ENCODE measurements at places on chromosomes 6 and 20. TPM values are rescaled to one million over a fixed set of nuclear protein-coding genes. Genes with fewer than 3 reads are reported as not detected.

SCGN gene
- not detected for total RNA-seq

- DNase-seq = no peak
These were observed 15.0 kb upstream of the MAFB start for GRCh38 chr20:40703975-40704530.

SLC24A3 gene
- total RNA-seq = 0.11 TPM

GRCh38 chr20:38617011-38617829, 15.6 kb downstream of the ARHGAP40 start:
- no peak for DNase-seq

PKHD1 gene
- total RNA-seq = not detected

DNA sequence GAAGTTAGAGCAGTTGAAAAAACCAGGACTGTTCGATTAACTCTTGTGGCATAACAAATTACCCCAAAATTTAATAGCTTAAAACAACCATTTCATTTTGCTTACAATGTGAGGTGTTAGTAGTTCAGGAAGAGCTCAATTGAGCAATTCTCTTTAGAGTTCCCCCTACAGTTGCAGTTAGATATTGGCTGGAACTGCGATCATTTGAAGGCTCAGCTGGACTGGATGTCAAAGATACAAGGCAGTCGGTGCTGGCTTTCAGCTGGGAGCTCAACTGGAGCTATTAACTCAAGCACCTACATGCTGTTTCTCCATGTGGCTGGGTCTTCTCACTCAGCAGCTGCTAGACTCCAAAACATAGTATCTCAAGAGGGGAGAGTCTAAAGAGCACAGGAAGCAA, 96.0 kb upstream of the LOC128125822 start:
- DNase-seq = no peak

DNA sequence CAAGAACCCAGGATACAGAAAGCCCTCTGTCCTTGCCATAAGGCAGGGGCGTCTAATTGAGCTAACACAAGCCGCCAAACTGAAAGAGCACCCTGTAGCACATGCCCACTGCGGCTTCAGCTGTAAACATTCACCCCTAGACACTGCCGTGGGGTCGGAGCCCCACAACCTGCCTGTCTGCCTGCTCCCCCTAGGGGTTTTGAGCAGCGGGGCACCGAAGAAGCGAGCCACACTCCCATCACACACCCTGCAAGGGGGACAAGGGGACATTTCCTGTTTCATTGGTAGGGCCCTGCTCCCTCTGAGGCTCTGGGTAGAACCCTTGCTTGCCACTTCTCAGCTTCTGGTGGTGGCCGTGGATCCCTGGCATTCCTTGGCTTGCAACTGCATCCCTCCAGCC, 45.2 kb upstream of the BCLAF1 start:
- no peak for DNase-seq

GRCh38 chr6:133392641-133393040, 151.5 kb downstream of the EYA4 start:
- DNase-seq = no peak

GRCh38 chr6:99512033-99512432, 3.2 kb downstream of the USP45 start:
- no peak for DNase-seq

DNA sequence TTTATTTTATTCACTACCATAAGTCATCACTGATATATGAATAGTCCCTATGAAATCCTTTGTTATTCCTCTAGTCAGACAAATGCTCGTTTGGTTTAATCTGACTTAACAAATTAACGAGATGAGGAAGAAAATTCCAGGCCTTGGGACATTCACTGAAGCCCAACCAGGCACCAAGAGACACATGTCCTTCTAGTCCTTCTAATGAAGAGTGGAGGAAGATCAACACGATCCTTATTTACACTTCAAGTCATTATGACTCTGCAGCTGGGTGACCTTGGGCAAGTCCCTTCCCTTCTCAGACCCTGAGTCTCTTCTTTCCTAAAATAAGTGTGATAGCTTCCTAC, 117.5 kb downstream of the CEBPB start:
- DNase-seq = no peak

GRCh38 chr6:164274493-164274892, 860.0 kb downstream of the QKI start:
- no peak for DNase-seq

DUSP22 gene
- 29.7 TPM for total RNA-seq

TGM3 gene
- total RNA-seq = not detected

GATA5 gene
- not detected for total RNA-seq

- DNase-seq = peak; percentile 81
These were observed 87.8 kb upstream of the ARMC2 start for GRCh38 chr6:108760126-108761050.

DNA sequence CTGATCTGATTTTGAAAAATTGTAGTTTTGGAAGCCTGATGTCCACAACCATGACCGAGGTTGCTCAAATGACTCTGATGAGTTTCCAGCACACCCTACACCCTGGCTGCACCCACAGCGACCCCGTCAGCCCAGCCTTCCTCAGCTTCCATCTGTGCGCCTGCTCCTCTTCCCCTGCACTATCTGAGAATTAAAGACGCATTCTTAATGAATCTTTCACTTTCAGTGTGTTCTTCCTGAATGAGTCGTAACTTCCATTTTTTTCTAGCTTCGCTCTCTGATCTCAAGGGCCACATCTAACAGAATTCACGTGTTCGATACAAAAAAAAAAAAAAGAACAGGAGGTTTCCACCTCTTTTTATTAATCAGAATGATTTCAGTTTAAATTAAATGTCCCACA, 21.3 kb upstream of the RREB1 start:
- no peak for DNase-seq

GRCh38 chr6:97129106-97129505, 153.9 kb downstream of the MMS22L start:
- DNase-seq = no peak

RRBP1 gene
- total RNA-seq = 312 TPM

DNA sequence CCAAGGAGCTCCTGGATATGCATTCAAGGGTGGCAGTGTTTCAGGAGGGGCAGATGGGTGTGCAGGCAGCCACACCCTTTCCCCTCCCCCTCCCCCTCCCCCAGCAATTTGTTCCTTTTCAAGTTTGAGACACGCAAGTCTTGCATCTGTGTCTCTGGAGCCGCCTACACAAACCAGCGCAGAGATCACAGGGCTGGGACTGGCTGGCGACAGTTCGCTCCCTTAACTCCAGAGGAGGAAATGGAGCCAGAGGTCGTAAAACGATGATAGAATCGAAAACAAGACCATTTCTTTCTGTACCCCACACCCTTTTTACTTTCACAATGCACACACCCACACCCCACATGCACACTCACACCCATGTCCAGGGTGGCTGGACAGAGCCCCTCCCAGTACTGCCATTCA, 163.1 kb downstream of the LY86 start:
- no peak for DNase-seq

GRCh38 chr20:50594591-50595432, 84.6 kb downstream of the PTPN1 start:
- no peak for DNase-seq

DNA sequence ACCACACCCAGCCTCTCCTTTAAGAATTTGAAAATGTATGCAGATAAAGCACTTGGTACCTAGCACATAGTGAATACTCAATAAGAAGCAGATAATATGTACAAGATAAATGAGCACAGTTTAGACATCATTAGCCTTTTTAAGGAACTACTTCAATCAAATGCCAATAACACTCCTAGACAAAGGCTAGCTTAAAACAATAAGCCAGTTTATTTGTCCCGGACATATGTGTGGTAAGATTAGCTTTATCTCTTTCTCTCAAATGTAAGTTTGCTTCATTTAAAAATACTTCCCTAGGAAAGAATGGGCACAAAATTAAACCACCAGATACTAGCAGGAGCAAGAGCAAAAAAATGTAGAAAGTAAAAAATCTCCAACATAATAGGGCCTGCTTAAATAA, 73.8 kb downstream of the MAP3K5 start:
- DNase-seq = no peak

DNA sequence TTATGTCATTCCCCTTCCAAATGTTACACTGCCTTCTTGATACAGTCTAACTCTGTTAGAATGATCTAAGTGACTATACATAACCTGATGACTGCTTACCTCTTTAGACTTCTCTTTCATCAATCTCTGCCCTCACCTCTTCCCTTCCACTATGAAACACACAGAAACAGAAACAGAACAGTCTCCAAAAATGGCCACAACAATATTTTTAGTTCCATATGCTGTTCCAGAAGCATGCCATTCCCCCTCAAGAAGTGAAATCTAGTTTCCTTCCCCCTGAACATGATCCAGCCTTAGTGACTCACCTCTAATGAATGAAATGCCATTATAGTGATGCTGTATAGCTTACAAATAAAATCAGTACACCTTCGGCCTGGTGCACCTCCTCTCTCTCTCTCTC, 229.3 kb upstream of the TENT5A start:
- DNase-seq = no peak

DNA sequence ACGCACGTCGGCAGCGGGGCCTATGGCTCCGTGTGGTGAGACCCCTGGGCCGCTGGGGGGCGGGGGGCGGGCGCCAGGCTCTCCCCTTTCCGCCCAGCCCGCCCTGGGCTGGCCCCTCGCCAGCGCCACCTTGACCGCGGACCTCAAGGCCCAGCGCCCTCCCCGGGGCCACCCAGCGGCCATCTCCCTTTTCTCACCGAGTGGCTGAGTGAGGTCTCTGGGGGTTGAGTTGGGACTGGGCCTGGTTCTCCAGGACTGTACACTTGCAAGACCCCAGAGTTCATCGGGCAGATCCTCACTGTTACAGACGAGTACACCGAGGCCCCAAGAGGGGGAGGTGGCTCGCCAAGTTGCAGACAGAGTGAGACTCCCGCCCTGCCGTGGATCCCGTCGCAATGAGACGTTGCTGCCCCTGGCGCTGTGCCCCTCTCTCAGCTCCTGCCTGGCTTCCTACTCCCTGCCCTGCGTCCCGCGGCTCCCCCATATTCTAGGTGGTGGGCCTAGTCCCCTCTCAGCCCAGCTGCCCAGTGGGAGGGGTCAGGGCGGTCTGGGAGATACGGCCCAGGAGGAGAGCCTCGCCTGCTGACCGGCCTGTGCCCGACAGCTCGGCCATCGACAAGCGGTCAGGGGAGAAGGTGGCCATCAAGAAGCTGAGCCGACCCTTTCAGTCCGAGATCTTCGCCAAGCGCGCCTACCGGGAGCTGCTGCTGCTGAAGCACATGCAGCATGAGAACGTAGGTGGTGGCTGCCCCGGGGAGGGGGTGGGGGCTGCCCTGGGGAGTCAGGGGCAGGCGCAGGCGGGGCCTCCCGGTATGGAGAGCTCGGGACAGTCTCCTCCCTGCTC, 576 bp downstream of the MAPK13 start:
- DNase-seq = no peak

DNA sequence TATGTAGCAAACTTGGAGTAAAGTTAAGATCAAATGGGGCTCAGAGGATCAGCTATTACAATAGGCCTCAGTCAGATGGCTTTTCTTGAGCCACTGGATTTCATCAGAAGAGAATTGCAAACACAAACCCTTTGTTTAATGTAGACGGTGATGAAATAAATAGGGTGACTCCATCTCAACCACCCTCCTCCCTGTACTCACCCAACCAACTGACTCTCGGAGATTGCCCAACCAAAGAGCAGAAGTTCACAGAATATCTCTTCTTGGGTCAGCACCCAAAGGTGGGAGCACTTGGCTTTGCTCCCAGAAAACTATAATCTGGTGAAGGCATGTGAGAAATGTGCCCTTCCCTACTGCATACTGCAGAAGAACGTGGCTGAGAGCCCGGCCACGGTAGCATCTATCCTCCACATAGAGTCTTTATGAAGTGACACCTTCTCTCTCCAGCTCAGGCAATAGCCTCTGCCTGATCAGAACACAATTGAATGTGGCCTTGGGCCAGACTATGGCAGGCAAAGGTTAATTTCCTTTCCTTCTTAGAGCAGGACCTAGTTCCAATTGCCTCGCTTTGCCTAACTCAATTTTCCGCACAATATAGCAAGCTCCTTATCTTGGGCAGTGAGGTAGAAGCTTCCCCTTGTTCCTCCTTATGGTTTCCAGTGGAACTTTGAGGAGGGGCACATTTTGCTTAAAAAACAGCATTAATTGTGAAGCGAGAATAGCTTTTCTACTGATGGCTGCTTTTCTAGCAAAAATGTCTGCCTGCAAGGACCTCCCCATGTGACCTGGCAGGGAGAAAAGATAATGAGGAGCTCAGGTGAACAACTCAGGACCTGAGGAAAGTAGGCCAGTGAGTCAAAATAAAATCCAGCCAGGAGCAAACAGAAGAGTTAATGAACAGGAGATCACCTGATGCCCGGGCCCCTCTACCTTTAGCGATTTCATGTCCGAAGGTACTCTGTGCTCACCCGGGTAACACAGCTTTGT, 79.4 kb downstream of the GFOD1 start:
- no peak for DNase-seq

GRCh38 chr6:163711615-163712565, 297.4 kb downstream of the QKI start:
- DNase-seq = no peak

- DNase-seq = no peak
These were observed 134.4 kb downstream of the ARHGAP18 start for GRCh38 chr6:129575378-129576118.

PREP gene
- 35.7 TPM for total RNA-seq

DNA sequence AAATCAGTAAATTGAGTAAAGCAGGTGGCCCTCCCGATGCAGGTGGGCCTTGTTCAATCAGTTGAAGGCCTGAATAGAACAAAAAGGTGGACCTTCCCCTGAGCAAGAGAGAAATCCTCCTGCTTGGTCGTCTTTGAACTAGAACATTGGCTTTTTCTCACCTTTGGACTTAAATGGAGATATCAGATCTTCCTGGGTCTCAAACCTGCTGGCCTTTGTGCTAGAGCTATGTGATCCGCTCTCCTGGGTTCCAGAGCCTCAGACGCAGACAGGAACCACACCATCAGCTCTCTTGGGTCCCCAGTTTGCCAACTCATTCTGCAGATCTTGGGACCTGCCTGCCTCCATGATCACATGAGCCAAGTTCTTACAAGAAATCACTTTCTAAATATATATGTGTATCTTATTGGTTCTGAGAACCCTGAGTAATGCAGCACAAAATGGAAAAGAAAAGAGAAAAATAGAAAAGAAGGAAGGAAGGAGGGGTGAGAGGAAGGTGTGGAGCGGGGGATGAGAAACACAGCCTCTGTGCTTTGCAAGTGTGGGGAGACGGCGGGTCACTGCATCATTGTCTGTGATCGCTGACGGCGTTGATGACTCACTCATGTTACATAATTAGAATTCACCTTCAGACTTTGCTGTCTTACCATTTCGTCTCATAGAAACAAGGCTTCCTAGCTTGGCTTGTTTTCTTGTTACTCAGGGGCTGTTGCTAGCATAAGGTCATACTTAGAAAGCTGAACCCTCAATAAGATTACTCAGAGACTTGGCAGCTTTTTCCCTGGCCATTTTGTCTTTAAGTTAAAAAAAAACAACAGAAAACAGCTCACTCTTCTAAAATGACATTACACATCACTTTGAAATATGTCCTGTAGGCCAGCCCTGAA, 85.7 kb upstream of the NEDD9 start:
- DNase-seq = no peak

GRCh38 chr20:56352345-56353055, 6.3 kb upstream of the FAM210B start:
- DNase-seq = no peak

RUNX2 gene
- total RNA-seq = 25.3 TPM
